ENCODE measurements at places on chromosomes 3 and 15.

DNA sequence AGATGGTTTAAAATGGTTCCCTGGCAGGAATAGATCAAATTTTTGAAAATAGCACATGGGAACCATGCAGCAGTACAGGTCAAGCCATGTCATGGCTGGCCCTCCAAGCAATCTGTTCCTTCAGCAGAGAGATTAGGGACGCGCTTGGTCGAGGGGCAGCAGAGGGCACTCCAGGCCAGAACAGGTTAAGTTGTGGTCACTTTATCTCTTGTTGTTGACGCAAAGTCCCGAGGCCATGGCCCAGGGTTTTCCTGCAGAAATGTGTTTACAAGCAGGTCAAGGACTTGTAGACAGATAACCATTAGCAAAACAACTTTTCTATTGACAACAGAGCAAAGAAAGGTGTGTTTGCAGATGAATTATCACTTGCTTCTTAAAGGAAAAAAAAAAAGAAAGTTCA is 570.0 kb upstream of the NR2F2 start:
- no peak for DNase-seq

- no peak for DNase-seq
Measured at GRCh38 chr3:25041871-25042584, 386.0 kb upstream of the RARB start.

DNA sequence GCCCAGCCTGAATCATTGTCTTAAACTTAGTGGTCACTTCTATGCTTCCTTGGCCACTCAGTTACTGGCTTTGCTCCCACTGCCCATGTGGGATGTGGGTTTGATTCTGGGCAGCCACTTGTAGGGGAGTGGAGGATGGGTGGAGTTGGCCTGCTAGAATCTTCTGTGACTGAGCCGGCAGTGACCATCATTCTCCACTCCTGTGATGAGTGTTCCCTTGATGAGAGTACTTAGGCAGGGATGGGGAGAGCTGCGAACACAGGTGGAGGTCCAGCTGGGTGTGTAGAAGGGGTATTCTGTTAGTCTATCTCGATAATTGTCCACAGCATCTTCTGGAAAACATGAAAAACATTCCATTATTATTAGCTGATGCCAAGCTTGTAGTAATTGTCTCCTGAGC is 8.0 kb downstream of the TM6SF1 start:
- no peak for DNase-seq

DNA sequence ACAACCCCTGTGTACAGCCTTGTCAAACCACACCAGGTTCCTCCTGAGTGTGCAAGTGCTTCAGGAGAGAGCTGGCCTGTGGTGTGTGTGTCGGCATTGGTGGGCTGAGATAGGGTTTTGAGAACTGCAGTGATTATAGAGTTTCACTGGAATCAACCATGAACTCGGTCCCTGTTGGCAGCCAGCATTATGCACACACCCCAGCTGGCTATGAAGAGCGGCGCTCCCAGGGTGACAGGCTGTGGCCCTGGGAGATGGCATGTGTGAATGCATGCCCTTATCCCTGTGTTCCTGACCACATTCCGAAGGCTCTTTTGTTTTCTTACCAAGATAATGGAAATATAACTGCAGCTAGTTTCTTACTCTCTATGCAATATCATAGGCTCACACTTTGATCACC is 101.8 kb downstream of the SNRK start:
- DNase-seq = no peak

DNA sequence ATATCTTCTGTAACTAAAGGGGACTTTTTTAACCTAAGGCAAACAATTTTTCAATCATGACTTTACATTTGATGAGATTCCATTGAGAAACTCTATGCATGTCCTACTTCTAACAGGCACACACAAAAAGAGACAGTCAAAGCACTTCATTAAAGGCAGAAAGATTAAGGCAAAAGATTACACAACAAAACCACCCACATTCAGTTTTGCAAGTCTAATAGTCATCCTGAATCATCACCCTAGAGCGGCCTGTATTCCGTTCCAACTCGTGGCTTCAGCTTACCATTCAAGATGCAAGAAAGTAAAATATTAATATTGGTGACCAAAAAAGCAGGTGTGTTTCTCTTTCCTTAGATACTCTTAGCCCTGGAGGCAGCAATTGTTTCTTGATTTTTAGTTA is 205.9 kb downstream of the P3H2 start:
- no peak for DNase-seq

GRCh38 chr3:67030785-67031740 is 33.0 kb downstream of the KBTBD8 start:
- DNase-seq = no peak

DNA sequence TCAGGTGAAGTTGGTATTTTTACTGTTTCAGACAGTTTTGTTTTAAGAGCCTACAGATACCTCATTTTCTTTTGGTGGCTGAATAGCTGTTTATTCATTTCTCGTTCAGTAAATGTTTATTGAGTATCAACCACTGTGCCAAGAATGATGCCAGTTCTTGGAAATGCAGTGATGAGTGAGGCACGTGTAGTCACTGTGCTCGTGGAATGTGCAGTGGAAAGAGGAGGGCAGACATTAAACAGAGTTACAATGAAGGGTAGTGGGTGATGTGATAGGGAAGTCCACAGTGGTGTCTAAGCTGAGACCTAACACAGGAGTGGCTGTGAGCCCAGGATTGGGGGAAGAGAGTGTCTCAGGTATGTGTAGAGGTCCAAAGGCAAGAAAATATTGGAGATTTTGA is 73.7 kb downstream of the ARHGEF26 start:
- DNase-seq = no peak

DNA sequence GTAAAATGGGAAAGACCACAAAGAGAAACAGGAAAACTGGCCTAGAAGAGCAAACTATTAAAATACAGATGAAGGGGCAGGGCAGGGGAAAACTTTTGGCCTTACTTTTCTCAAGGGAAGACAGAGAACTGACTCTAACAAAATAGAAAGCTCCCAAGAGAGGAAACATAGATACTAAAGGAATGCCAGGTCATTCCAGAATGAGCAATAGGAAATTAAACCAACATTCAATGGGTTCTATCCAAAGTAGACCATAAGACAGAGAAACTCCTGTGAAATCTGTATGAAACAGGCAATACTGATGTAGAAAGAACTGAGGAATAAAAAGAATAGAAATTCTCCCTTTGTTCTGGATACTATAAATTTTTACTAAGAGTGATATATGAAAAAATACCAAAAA is 491.8 kb downstream of the MECOM start:
- DNase-seq = no peak

DNA sequence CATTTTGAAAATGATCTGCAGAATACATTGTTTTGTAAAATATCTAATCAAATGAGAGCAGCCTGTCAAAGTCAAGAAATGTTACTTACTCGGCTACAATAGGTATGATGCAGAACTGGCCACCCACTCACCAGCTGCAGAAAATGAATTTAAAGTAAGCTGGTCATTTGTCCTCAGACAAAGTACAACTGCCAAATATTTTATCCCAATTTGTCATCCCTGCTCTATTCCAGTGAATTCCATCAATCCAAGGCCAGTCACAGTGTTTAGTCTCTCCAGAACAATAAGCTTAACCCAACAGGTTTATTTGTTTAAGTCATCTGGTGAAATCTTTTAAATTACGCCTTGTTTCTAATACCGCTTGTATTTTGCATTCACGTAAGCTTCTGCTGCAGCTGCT is 46.6 kb upstream of the TCF12 start:
- no peak for DNase-seq

Data from stimulated activated naive CD8-positive, alpha-beta T cell treated with anti-CD3 and anti-CD28 coated beads, Interleukin-15, amount 100 ng/mL, for 72 hours (primary cell).